Endothelial cell (in vitro differentiated cells): ENCODE measurements at places on chromosomes 16 and 17. TPM values are rescaled to one million over a fixed set of nuclear protein-coding genes. Genes with fewer than 3 reads are reported as not detected.

DNA sequence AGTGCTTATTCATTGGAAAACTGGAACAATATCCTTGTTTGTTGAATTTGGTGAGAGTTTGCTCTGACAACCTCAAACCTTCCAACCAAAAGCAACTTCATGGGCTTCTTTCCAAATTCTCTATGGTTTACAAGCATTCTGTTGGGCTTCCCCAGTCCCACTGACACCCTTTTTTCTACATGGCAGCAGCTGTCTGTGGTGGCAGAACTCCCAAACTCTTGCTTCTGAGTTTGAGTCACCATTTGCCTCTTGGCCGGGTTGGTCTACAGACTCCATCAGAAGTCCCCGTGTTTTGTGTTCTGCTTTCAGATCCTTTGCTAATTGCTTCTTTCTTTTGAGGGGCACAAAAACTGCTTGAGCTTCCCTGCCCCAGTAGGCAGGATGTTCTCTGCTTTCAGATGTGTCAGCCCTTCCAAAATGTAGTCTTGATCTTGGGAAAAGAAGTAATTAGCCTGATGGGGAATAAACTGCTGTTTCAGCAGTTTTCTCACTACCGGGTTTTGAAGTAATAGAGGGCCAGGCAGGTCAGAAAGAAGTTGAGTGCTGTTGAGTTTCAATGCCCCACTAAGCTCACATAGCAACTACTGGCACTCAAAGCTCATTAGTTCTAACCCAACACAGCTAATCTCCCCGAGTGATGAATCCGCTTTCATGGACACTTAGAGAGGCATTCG lies 80.7 kb downstream of the HS3ST3A1 start:
- H3K4me3 ChIP-seq, result no peak overlapping the region
- no peaks in the 10 kb centered on the region for H3K36me3 ChIP-seq
- no peak overlapping the region for H3K27ac ChIP-seq
- peaks cover 2% of the 10 kb centered on the region for H3K27me3 ChIP-seq
- peaks cover 9% of the 10 kb centered on the region for H3K4me1 ChIP-seq
- no peak for DNase-seq

The CHRNE gene
- 1.2 TPM for total RNA-seq

- H3K4me3 ChIP-seq, result no peak overlapping the region
- peak; percentile 29 for DNase-seq
- no peak overlapping the region for H3K27ac ChIP-seq
- H3K4me1 ChIP-seq, result no peaks in the 10 kb centered on the region
- H3K27me3 ChIP-seq, result peaks cover 2% of the 10 kb centered on the region
Measured at GRCh38 chr16:86019446-86020047, 120.6 kb downstream of the IRF8 start.

The SLC16A3 gene
- 76.2 TPM for total RNA-seq

The CCDC200 gene
- not detected for total RNA-seq

GRCh38 chr17:40035162-40035559 lies 19.0 kb downstream of the MED24 start:
- no peak overlapping the region for H3K4me3 ChIP-seq
- peaks cover 8% of the 10 kb centered on the region for H3K27me3 ChIP-seq
- peaks cover 15% of the 10 kb centered on the region for H3K36me3 ChIP-seq
- H3K27ac ChIP-seq, result no peak overlapping the region
- DNase-seq, result peak; percentile 85
- peaks cover 7% of the 10 kb centered on the region for H3K4me1 ChIP-seq

The MED13 gene
- total RNA-seq, result 51.4 TPM

DNA sequence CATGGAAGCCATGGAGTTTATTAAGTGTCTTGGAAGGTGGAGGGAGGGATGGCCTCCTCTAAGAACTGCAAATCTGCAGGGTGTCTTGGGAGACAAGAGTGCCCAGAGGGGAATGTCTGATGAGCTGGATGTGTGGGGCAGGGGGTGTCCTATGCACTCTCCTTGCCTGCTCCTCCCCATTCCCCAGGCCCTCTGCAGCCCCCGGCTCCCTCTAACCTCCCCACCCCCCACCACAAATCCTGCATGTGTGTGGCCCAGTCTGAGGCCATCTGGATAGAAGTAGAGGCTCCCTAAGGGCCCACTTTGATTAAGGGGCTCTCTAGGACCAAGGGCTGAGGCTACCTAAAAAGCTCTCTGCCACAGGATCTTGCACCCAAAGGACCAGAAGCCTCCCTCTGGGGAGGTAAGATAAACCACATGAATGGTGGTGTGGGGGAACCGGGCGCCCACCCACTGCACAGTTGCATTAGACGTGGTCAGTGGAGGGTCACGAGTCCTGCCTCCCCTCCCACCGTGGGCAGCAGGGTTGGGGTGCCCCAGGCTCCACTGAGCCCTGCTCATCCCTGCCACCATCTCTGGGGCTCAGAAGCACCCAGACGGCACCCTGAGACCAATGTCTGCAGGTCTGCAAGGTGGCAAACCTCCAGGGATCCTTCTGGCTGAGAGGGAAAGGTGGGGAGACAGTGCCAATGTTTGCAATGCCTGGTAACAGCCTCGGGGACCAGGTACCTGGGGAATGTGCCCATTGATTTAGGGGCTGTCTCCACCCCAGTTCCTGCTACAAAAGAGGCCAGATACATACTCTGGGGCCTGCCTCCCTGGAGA lies 618 bp downstream of the AANAT start:
- no peak for DNase-seq
- H3K4me1 ChIP-seq, result peaks cover 5% of the 10 kb centered on the region
- H3K27ac ChIP-seq, result no peak overlapping the region
- H3K27me3 ChIP-seq, result peaks cover 7% of the 10 kb centered on the region
- H3K4me3 ChIP-seq, result no peak overlapping the region

- H3K27me3 ChIP-seq, result no peaks in the 10 kb centered on the region
- H3K4me3 ChIP-seq, result no peak overlapping the region
- no peaks in the 10 kb centered on the region for H3K4me1 ChIP-seq
- H3K27ac ChIP-seq, result no peak overlapping the region
- no peak for DNase-seq
- H3K36me3 ChIP-seq, result no peaks in the 10 kb centered on the region
Measured at GRCh38 chr16:53672461-53672860, 31.2 kb downstream of the RPGRIP1L start.

The LUC7L gene
- total RNA-seq, result 92.2 TPM

- H3K27ac ChIP-seq, result no peak overlapping the region
- H3K36me3 ChIP-seq, result peaks cover 5% of the 10 kb centered on the region
- peaks cover 9% of the 10 kb centered on the region for H3K27me3 ChIP-seq
- no peak overlapping the region for H3K4me3 ChIP-seq
- peaks cover 15% of the 10 kb centered on the region for H3K4me1 ChIP-seq
Measured at GRCh38 chr17:17732892-17733670, 51.8 kb downstream of the RAI1 start.

DNA sequence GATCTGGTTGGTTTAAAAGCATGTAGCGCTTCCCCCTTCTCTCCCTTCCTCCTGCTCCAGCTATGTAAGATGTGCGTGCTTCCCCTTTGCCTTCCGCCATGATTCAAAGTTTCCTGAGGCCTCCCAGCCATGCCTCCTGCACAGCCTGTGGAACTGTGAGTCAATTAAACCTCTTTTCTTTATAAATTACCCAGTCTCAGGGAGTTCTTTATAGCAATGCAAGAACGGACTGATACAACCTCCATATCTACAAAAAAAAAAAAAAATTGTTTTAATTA lies 16.6 kb upstream of the PDXDC1 start:
- no peak overlapping the region for H3K27ac ChIP-seq
- DNase-seq, result no peak
- H3K27me3 ChIP-seq, result peaks cover 2% of the 10 kb centered on the region
- H3K4me1 ChIP-seq, result peaks cover 12% of the 10 kb centered on the region
- no peak overlapping the region for H3K4me3 ChIP-seq

The SLC16A6 gene
- total RNA-seq, result 2.4 TPM

- H3K4me3 ChIP-seq, result no peak overlapping the region
- peaks cover 10% of the 10 kb centered on the region for H3K27me3 ChIP-seq
- H3K4me1 ChIP-seq, result peaks cover 30% of the 10 kb centered on the region
- DNase-seq, result no peak
- no peak overlapping the region for H3K27ac ChIP-seq
Measured at GRCh38 chr16:50836121-50836621, 94.3 kb downstream of the CYLD start.

- H3K27ac ChIP-seq, result peak overlapping the region; percentile 39
- no peak overlapping the region for H3K4me3 ChIP-seq
- H3K36me3 ChIP-seq, result no peaks in the 10 kb centered on the region
- H3K27me3 ChIP-seq, result peaks cover 2% of the 10 kb centered on the region
- DNase-seq, result no peak
- H3K4me1 ChIP-seq, result no peaks in the 10 kb centered on the region
Measured at GRCh38 chr16:68749432-68749831, 12.3 kb downstream of the CDH1 start.

DNA sequence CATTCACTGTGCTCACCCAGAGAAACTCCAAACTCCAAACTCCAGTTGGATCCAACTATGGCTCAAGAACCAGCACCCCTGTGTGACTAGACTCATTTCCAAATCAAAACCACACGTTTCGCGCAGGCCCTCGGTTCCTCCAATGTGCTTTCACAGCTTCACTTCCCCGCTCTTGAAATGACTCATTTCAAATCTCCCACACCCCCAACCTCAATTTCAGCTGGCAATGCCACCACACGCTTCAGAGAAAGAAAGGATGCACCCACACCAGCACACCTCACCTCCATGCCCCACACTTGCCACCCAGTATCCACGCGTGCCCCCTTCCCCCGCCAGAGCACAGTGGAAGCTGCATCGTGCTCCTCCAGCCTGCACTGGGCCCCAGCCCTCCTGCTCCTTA lies 9.0 kb downstream of the TMEM92 start:
- H3K27me3 ChIP-seq, result peaks cover 5% of the 10 kb centered on the region
- H3K4me3 ChIP-seq, result peak overlapping the region; percentile 73
- peaks cover 12% of the 10 kb centered on the region for H3K4me1 ChIP-seq
- peaks cover 16% of the 10 kb centered on the region for H3K36me3 ChIP-seq

The CACNA1H gene
- 3.4 TPM for total RNA-seq

The TMEM101 gene
- total RNA-seq, result 32.1 TPM

DNA sequence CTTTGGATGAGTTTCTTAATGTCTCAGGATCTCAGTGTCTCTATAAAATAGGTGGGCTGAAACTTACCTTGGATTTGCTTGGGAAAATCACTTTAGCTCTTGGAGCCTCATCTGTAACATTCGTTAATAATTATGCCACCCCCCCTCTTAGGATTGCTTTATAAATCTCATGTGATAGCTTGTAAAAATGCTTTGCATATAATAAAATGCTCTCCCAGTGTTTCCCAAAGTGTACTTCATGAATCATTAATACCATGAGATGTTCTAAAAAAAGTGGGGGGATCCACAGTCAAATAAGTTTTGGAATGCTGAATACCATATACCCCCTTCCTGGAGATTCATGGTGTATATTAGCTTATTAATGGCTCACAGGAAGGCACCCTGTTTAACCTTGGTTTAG lies 5.2 kb downstream of the KRT39 start:
- no peak overlapping the region for H3K27ac ChIP-seq
- no peaks in the 10 kb centered on the region for H3K36me3 ChIP-seq
- H3K4me1 ChIP-seq, result no peaks in the 10 kb centered on the region
- no peaks in the 10 kb centered on the region for H3K27me3 ChIP-seq

DNA sequence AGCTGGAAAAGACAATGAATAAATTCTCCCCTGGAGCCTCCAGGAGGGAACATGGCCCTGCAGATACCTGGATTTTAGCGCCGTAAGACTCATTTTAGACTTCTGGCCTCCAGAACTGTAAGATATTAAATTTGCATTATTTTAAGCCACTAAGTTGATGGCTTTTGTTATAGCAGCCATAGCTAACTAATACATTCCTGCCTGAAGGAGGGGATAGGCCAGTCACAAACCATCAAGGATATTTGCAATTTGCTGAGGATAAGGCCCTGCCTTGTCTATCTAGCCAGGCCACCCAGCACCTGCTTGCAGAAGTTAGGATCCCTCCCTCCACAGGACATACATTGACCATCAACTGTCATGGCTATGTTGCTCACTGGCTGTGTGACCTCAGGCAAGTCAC lies 4.9 kb upstream of the KCNG4 start:
- peaks cover 2% of the 10 kb centered on the region for H3K27me3 ChIP-seq
- no peak overlapping the region for H3K27ac ChIP-seq

DNA sequence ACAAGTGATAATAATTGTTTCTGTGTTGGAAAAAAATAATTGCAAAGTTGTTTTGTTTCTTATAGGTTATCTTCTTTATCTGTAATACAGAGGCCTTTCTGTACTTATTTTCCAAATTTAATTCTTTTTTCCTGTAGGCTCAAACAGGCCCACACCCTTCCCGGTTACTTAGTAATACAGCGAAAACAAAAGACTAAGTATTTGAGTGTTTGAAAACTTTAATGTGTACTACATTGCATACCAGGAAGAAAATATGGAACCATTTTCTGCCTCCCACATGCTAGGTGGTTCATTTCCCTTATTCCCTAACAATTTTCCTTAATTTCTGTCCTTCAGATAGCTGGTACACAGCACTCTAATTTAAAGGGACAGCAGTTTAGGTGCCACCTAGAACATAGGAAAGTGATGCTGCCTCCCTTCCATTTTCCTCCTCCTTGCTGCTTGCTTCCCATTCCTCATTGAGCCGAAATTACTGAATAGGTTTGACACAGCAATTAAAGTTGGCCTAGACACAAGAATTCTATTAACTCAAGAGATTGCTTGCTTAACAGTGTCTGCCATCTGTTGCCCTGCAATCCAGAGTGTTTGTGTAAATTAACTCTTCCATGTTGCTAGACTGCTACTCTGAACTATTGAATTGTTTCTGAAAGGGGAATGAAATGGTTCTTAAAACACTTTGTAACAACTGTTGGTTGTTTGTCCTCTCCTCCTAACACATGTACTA lies 24.2 kb downstream of the CYB5B start:
- DNase-seq, result no peak
- H3K27me3 ChIP-seq, result no peaks in the 10 kb centered on the region
- no peak overlapping the region for H3K4me3 ChIP-seq
- H3K36me3 ChIP-seq, result peaks cover 11% of the 10 kb centered on the region

GRCh38 chr16:53042235-53042701 lies 10.4 kb downstream of the CHD9NB start:
- H3K36me3 ChIP-seq, result peaks cover 12% of the 10 kb centered on the region
- H3K4me3 ChIP-seq, result no peak overlapping the region
- H3K27me3 ChIP-seq, result peaks cover 12% of the 10 kb centered on the region
- peaks cover 23% of the 10 kb centered on the region for H3K4me1 ChIP-seq
- DNase-seq, result no peak
